Stimulated activated CD4-positive, alpha-beta T cell treated with anti-CD3 and anti-CD28 coated beads, Interleukin-2, amount 100 ng/mL, for 48 hours (primary cell): ENCODE measurements at places on chromosomes 6 and 20.

- no peak for DNase-seq
Measured at GRCh38 chr6:114564302-114564933, 221.6 kb upstream of the HS3ST5 start.

DNA sequence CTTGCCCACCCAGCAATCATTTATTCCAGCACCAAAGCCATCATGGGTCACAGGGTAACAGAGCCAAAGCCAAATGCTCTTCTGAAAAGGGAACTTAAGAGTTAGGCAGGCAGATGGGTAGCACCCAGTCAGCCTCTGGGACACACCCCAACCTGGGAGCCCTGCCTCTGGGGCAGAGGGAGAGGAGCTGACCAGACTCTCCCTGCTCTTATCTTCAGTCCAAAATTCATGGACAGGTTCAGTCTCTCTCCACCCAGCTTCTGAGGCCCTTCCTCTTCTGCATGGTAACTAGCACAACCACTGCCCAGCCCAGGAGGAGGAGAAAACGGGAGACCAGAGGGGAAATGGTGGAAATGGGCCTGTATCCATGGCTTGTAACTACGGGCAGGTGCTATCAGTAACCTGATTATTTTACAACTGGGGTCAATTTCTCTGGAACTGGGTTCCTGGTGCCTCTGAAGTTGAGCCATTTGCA lies 105.4 kb downstream of the NOL4L start:
- DNase-seq: no peak

DNA sequence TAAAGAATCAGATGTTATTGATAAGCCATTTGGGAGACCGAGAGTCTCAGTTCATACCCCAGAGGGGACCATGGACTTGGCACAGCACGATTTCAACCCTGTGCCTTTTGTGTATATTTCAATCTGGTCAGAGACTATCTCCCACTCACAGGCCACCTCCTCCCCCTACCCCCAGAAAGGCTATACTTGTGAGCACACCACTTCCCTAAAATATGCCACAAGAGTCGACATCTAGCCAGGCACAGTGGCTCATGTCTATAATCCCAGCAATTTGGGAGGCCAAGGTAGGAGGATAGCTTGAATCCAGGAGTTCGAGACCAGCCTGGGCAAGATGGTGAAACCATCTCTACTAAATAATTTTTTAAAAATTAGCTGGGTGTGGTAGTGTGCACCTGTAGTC lies 13.6 kb upstream of the TCF15 start:
- no peak for DNase-seq

- no peak for DNase-seq
Measured at GRCh38 chr6:37056439-37057127, 51.1 kb downstream of the FGD2 start.

- no peak for DNase-seq
Measured at GRCh38 chr20:58022711-58023110, 205.7 kb downstream of the ANKRD60 start.

GRCh38 chr6:148345176-148345575 lies 2.5 kb downstream of the SASH1 start:
- DNase-seq: no peak

DNA sequence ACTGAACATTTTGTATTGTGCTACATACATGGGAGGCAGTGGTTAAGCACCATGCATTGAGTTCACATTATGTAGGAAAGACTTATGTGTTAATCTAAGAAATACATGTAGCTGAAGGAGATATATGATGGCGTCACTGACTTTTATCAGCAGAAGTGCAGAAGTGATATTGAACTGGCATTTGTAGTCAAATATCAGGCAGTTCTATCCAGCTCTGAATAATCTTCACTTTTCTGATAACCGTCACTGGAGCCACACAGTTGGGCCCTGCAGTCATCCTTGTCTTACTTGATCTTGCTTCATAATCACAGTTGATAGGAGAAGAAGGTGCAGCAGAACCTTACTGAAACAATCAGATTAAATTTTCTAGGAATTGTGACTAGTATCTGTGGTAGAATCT lies 26.4 kb downstream of the CRISP1 start:
- DNase-seq: no peak

DNA sequence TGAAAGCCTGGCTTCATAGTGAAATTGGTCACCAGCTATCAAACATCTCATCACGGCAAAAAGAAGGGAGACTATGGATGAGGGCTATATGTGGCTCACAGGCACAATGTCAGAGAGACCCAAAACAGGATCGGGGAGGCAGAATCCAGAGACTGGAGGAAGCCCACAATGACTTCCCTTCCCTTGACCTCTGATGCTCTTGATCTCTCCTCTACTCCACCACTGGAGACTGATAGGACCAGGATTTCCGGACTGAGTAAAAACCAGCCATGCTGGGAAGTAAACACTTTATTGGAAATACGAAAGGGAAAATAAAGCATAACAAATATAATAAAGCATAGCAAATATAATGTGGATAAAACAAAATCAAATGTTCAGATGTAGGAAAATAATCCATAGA lies 597.3 kb downstream of the UTRN start:
- no peak for DNase-seq

DNA sequence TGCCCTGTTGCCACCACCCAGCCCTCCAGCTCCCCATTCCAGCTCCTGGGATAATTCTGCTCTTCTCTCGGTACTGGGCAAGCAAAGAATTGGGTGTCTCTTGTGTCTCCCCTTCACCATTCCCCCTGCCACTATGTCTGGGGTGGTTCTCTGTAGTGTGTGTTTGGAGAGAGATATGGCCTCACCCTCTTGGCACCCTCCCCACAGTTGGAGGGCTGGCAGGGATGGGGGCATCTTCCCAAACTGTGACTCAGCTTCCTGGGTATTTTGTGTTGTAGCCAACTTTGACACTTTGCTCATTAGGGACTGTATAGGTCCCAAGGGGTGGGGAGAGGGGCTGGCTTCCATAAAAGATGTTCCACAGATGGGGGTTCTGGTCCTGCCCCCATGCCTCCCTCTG lies 1.7 kb downstream of the TNXB start:
- DNase-seq: no peak

DNA sequence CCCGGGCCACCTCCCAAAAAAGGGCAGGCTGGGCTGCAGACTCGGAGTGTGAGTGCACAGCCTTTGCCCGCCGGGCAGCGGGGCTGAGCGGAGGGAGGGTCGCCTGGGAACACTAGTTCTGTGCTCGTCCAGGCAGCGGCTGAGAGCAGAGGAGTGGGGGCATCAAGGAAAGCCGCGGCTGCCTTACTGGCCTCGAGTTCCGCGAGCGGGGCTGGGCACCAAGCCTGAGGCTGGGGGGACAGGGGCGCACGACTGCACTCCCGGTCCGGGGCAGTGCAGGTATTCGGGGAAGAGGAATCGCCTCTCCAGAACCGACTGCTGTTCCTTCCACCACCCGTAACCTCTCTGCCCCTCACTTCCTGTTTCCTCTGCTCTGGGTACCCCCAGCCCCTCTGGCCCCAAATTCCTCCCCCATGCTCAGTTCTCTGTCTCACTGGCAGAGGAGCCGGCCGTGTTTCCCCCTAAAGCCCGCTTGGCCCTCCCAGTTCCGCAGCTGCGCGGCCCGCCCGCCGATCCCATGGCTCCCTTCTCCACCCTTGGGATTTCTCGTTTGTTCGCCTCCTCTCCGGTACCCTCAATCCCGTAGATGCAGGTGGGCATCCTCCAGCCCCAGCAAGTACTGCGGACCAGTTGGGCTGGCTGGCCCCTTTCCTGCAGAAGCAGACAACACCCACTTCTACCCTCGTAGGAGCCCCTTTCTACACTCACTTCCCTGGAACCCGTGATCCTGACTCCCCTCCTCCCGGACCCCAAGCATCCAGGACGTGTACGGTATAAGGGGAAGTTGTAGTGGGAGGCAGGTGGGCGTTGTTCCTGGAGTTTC lies 5.1 kb downstream of the RING1 start:
- DNase-seq: no peak
